Mucosa of gallbladder (tissue), 1 donor: ENCODE measurements at places on chromosomes 4 and X.
A peak's percentile ranks its signal among the peaks of the same experiment; 100 is the strongest.

DNA sequence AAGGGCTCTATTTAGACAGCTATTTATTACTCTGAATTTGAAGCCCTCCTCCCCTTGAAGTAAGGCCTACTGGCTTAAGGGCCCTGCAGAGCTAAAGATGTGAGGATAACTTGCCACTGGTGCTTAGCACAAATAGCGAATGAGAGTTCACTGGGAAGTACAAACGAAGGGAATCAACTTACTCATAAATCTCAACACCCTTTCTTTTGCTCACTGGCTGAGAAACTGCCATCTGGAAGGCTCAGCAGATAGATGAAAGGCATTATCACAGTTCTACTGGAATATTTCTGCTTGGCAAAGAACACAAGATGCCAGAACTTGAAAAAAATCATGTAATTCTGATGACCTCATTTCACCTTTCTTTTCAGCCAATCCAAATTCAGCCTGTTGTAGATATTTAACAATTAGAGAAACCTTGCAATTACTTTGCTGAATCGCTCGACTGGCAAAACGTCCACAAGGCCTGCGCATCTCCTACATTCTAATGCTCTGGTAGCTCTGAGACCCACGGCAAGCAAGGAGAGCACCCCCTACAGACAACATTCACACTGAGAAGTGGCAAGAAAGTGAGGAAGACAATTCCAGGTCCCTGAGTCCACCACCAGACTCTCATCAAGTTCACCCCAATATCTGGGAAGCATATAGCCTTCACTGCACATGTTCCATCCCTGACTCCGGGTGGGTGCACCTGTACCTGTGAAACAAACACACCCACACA lies 27.5 kb downstream of the TSPAN5 start:
- no peak for DNase-seq

- peak; percentile 63 for DNase-seq
These were observed 88.3 kb downstream of the ZNF718 start for GRCh38 chr4:212438-213188.

DNA sequence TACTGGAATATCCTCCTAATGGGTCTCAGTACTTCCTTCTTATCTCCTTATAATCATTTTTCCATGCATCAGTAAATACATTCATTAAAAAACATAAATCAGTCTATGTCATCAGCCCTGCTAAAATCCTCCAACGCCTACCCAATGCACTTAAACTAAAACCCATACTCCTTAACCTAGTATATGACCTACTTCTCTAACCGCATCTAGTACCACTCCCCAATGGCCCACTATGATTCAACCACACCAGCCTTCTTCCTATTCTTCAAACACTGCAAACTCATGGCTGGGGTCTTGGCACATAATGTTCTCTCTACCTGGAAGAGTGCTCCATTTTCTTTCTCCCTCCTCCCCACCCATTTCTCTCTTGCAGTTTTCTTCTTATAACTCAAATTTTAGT lies 18.7 kb downstream of the TEC start:
- DNase-seq = no peak

DNA sequence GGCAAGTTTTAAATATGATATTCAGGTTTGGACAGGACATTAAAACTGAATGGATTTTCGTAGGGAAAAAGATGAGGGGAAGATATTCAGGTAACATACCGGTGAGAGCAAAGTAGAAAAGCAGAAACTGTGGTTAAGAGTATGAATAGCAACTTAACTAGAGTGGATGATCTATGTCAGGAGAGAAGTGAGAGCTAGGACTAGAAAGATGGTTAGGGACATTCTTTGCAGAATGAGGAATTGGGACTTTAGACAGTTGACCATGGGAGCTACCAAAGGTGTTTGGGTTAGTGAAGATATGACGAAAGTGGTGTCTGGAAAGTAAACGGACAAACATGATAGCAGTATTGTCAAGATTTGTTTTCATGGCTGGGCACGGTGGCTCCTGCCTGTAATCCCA lies 45.2 kb downstream of the ANXA5 start:
- no peak for DNase-seq

DNA sequence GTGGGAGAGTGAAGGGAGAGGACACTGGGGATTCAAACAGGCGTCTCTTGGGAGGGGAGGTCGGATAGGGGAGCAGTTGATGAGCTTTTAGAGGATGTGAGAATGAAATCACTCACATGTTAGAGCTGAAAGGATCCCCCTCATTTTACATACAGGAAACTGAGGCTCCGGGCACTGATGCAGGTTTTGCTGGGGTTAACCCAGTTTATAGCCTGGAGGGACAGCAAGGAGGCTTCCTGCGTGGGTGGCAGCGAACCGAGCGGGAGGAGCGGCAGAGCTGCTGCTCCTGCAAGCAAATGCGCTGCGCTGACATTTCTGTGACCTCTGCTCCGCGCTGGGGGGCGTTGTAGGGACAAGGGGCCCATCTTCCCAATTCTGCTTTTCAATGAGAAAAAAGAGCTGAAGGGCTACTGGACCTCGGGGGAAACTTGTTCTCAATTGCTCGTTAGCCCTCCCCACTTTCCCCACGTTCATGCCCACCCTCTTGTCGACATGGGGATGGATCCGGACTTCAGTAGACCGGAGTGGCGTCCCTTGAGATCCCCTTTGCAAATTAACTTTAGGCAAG lies 1.2 kb upstream of the NEUROG2 start:
- no peak for DNase-seq

DNA sequence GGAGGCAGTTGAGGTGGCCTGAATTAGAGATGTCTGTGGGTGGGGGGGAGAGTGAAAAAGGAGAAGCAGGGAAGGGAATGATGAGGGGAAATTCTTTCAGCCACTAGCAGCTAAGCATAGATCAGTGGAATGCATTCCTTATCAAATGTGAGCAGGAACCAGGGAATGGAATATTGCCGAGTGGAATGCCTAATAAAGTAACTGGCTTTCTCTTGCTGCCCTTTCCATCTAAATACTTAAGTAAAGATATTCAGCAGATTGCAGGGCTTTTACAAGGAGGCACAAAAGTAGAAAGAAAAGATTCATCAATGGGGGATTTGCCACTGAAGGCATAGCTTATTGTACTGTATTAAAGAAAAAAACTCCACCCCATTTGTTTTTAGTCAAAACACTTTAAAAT lies 263.0 kb upstream of the RPS6KA3 start:
- DNase-seq = no peak

DNA sequence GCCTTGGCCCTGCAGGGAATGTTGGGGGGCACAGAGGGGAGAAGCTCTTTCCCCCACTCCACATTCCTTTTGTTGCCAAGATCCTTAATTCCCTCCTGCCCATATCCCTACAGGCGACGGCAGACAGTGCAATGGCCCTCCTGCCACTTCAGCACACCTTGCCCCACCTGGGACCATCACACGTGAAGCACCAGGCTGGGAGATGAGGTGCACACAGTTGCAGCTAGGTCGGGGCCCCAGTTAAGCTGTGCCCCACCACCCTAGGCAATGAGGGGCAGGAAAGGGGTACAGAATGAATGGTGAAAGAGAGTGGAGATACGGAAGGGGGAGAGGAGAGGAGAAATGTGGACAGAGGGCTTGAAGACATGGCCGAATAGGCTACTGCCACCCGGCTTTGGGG lies 26.2 kb downstream of the NALF2 start:
- DNase-seq = no peak

DNA sequence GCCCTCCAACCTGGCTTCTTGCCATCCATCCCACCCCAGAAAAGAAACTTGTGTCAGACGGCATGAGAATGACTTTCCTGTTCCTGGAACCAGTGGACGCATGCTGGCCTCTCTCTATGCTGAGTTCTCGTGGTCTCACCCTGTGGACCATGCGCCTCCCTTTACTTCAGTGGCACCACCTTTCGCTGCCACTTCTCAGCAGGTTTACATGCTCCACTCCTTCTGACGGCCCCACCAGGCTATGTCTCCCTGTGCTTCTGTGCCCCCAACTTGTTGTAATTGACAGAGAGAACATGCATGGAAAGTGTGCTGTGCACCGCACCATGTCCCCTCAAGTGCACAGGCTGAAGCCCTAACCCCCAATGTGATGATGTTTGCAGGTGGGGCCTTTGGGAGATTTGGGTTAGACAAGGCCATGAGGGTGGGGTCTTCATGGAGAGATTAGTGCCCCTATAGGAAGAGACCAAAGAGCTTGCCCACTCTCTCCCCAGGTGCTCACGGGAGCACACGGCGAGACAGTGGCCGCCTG lies 3.1 kb upstream of the PPP2R2C start:
- DNase-seq = no peak

- no peak for DNase-seq
These were observed 435 bp upstream of the MGST2 start for GRCh38 chr4:139665079-139665689.

- peak; percentile 14 for DNase-seq
These were observed 14.7 kb upstream of the SEC24D start for GRCh38 chr4:118850488-118851173.

DNA sequence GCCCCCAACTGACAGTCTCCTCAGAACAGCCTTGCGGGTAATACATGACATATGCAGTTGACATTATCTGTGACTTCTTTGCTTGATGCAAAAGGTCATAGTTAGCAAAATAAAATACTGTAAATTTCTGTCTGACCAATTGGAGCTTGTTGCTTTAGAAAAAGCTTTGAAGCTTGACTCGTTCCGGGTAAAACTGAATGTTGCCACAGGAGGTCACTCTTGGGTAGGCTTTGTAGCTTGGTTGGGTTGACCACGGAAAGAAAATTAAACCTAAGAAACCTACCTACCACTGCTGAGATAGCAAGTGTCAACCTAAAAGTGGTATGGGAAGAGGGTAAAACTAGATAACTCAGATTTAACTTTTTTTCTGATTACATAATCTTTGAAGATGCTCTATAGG lies 23.2 kb downstream of the PRPS2 start:
- DNase-seq = peak; percentile 42

DNA sequence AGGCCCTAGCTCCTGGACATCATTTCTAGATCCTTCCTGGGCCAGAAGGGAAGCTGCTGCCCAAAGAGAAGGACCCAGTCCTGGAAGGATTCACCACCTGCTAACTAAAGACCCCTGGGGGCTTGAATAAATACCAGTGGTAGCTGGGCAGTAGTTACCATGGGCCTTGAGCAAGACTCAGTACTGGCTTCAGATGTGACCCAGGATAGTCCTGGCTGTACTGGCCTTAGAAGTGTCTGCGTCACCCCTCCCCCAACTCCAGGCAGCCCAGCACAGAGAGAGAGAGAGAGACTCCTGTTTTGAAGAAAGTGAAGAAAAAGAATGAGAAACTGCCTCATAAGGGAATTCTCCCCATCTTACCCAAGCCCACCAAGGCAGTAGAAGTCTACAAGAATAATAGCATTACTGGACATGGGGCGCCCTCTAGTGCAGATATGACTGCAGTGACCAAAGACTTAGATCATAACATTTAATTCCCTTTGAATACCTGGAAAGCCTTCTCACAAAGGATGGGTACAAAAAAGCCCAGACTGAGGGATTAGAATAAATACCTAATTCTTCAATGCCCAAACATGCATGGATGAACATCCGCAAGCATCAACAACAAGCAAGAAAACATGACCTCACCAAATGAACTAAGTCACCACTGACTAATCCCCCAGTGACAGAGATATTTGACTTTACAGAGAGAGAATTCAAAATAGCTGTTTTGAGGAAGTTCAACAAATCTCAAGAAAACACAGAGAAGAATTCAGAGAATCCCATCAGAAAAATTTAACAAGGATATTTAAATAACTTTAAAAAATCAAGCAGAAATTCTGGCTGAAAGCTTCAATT lies 171.8 kb downstream of the HNRNPD start:
- peak; percentile 34 for DNase-seq

DNA sequence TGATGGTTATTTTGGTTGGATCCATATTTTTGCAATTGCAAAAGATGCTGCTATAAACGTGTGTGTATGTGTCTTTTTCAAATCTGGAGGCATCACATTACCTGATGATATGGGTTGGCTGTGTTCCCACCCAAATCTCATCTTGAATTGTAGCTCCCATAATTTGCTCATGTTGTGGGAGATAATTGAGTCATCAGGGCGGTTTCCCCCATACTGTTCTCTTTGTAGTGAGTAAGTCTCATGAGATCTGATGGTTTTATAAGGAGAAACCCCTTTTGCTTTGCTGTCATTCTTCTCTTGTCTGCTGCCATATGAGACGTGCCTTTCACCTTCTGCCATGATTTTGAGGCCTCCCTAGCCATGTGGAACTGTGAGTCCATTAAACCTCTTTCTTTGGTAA lies 33.4 kb downstream of the APOOL start:
- no peak for DNase-seq

DNA sequence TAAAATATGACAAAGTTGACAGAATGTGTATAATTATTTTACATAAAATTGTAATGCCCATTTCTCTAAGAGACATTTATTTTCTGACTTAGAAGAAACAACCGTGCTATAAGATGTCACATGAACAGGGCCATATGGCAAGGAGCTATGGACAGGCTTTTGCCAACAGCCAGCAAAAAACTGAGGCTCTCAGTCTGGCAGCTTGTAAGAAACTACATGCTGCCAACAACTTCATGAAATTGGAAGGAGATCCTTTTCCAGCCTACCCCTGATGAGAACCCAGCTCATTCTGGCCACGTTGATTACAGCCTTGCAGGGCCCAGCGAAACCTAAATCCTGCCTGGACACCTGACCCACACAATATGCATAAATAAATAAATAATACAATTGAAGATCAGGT lies 250.3 kb upstream of the ARSJ start:
- DNase-seq = no peak

GRCh38 chr4:32025851-32026459 lies 1305.8 kb downstream of the PCDH7 start:
- DNase-seq = peak; percentile 20

DNA sequence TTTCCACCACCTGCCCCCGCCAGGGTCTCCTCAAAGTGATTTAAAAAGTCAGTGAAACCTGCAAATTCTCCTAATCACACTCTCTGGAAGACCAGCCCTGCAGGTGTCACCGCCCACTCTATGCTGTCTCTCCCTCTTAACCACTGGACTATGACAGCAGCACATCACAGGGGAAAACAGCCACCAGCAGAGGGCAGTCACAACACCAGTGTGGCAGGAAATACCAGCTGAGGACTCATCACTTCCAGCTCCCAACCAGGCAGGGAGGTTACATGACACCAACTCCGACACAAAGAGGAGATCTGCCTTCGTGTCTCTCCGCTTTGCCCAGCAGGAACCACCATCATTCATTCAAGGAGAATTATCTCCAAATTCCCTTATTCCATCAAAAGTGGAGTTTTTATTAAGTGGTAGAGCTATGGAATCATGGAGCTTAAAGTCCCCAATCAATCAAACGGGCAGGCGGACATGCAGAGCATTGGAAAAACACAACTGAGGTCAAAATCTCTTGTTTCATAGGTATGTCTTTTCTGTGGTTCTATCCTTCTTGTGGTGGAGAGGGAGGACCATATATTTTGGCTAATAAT lies 91.3 kb downstream of the NSUN7 start:
- DNase-seq = peak; percentile 62

GRCh38 chrX:118521435-118521834 lies 25.8 kb downstream of the DOCK11 start:
- DNase-seq = no peak
